Daoy (cell line): ENCODE measurements at places on chromosomes 3 and 15. TPM values are rescaled to one million over a fixed set of nuclear protein-coding genes. Genes with fewer than 3 reads are reported as not detected.

The COL6A5 gene
- total RNA-seq, result under 0.01 TPM in 1 of 2 replicates, not detected in the other

The MELTF gene
- total RNA-seq, result 1.3 and 1.8 TPM in 2 replicates

DNA sequence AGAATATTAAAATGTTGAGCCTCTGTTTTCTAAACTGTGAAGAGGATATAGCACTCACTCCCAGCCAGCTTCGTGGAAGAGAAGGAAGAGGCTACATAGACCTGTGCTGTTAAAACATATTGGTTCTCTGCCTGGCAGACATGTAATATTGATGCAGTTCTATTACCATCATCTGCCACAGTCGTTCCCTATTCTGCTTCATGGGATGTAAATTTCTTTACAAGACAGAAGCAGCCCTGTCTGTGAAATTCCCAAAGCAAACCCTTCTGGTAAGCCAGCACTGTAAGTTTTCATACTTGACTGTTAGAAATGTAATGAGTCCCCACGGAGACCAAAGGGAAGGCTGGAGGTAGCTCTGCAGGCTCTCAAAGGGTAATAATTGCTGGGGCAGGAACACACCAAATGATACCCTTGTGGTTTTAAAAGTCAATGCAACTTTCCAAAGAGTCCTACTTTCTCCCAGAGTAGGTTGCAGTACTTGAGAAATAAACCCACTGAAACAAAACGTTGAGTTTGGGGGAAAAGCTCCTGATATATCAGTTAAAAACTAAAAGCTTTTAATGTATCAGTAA, 129.9 kb upstream of the HES1 start:
- no peak for DNase-seq

GRCh38 chr3:159664006-159664405, 324.6 kb upstream of the IL12A start:
- peak; percentile 38 for DNase-seq

DNA sequence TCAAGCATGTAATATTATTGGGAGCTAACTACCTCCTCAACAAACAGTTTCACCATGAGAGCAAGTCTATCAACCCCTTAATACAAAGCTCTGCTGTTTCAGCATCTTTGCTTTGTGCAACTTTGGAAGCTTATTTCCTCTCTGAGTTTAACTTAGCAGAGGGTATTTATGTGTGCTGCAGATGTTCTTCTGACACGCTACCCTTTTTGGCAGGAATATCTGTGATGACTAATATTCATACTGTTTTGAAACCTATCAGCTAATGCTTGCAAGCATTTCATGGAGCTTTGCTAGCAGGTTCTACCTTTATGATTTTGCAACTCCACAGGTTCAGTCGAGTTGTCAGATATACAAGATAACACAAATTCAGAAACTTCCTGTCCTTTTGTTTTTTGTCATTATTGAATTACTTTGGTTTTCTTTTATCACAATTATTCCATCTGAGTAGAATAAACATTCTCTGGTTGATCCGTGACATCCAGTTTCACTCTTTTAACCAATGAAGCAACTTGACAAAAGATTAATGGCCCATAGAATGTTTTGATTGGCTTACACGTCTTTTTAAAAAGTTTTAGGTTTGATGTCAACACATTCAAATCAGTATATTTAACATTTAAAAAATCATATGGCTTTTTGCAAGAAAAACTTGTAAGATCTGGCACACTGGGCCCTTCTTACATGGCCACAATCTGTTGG, 1.7 kb upstream of the SLC9A9 start:
- DNase-seq, result no peak
